Ovary (tissue), 10 donors: ENCODE measurements at places on chromosomes 3 and 15. TPM values are rescaled to one million over a fixed set of nuclear protein-coding genes. Genes with fewer than 3 reads are reported as not detected.

GRCh38 chr3:192122832-192123594 lies 604.3 kb downstream of the FGF12 start:
- no peaks in the 10 kb centered on the region for H3K27me3 ChIP-seq
- no peak overlapping the region for H3K27ac ChIP-seq
- H3K4me1 ChIP-seq, result no peaks in the 10 kb centered on the region
- no peaks in the 10 kb centered on the region for H3K36me3 ChIP-seq
- DNase-seq, result no peak

GRCh38 chr3:59483191-59483590 lies 433.4 kb upstream of the CFAP20DC start:
- no peaks in the 10 kb centered on the region for H3K4me1 ChIP-seq
- no peak overlapping the region for H3K4me3 ChIP-seq

GRCh38 chr3:197495059-197495455 lies 60.7 kb downstream of the BDH1 start:
- no peaks in the 10 kb centered on the region for H3K36me3 ChIP-seq
- H3K4me3 ChIP-seq, result no peak overlapping the region
- H3K4me1 ChIP-seq, result no peaks in the 10 kb centered on the region
- no peak for DNase-seq
- no peak overlapping the region for H3K27ac ChIP-seq
- no peaks in the 10 kb centered on the region for H3K27me3 ChIP-seq

DNA sequence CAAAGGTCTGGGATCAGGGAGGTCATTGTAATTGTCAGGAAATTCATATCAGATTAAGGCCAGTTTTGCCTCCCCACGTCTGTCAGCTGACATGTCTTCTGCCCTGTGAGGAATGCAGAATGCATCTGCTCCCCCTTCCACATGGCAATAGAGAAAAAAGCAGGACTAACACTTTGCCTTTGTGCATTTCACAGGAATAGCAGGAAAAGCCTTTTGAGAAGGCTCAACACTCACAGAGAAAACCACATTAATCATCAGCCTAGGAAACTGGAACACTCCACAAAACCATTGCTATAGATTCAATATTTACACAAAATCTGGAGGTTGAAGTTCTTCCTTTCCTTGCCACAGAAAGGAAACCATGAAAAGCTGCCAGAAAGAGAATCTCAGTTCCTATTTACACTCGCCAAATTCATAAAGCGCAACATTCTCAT lies 165.2 kb upstream of the HES1 start:
- no peak overlapping the region for H3K4me3 ChIP-seq
- no peaks in the 10 kb centered on the region for H3K36me3 ChIP-seq
- H3K4me1 ChIP-seq, result no peaks in the 10 kb centered on the region
- DNase-seq, result no peak

- H3K4me3 ChIP-seq, result no peak overlapping the region
- no peaks in the 10 kb centered on the region for H3K27me3 ChIP-seq
- no peaks in the 10 kb centered on the region for H3K36me3 ChIP-seq
- H3K27ac ChIP-seq, result no peak overlapping the region
- no peak for DNase-seq
- no peaks in the 10 kb centered on the region for H3K4me1 ChIP-seq
Observed at GRCh38 chr3:186400662-186401061, 38.6 kb upstream of the DGKG start.

GRCh38 chr3:55605443-55606236 lies 118.5 kb upstream of the WNT5A start:
- no peak overlapping the region for H3K27ac ChIP-seq
- no peaks in the 10 kb centered on the region for H3K36me3 ChIP-seq
- H3K4me1 ChIP-seq, result peaks cover 2% of the 10 kb centered on the region
- no peak overlapping the region for H3K4me3 ChIP-seq
- no peaks in the 10 kb centered on the region for H3K27me3 ChIP-seq

DNA sequence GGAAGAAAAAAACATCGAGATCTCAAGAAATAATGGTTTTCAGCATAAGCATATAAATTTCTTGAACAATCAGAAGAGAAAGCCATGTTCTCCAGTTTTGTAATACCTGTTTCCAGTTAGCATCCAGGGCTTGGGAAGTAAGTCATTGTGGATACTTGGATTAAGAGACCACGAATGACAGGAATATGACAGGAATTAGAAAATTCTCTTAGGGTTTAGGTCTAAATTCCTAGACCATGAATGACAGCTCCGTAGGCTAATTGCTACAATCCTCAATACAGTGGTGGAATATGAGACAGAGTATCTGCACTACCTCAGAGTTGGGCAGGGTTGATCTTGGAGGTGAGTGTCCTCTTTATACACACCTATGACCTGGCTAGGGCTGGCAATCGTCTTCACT lies 517.5 kb downstream of the NTRK3 start:
- DNase-seq, result no peak
- no peaks in the 10 kb centered on the region for H3K36me3 ChIP-seq
- no peak overlapping the region for H3K4me3 ChIP-seq
- H3K4me1 ChIP-seq, result no peaks in the 10 kb centered on the region
- no peak overlapping the region for H3K27ac ChIP-seq

- no peak overlapping the region for H3K27ac ChIP-seq
- no peaks in the 10 kb centered on the region for H3K36me3 ChIP-seq
- H3K27me3 ChIP-seq, result peaks cover 3% of the 10 kb centered on the region
- no peak for DNase-seq
- H3K4me3 ChIP-seq, result no peak overlapping the region
- no peaks in the 10 kb centered on the region for H3K4me1 ChIP-seq
Observed at GRCh38 chr15:51642696-51643095, 20.1 kb upstream of the DMXL2 start.

DNA sequence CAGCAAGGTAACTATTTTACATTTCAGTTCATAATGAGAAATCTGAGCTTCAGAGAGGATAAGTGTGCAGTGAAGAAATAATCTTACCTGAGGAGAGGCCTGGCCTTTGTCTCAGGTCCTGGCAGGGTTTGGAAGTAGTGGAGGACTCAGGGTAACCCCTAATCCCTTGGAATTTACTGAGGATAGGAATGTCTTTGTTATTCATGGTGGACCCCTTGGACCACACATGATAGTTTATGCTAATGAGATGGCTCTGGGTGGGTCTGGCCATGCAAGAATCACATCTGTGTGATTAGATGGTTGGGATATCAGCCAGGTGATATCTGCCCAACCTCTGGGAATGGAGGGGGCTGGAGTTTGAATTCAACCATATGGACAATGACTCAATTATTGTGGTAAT lies 65.0 kb upstream of the DAZL start:
- H3K4me1 ChIP-seq, result no peaks in the 10 kb centered on the region
- no peaks in the 10 kb centered on the region for H3K36me3 ChIP-seq
- no peak overlapping the region for H3K4me3 ChIP-seq
- no peak overlapping the region for H3K27ac ChIP-seq
- no peak for DNase-seq
- no peaks in the 10 kb centered on the region for H3K27me3 ChIP-seq

- no peaks in the 10 kb centered on the region for H3K4me1 ChIP-seq
- no peak overlapping the region for H3K4me3 ChIP-seq
- H3K36me3 ChIP-seq, result no peaks in the 10 kb centered on the region
Observed at GRCh38 chr3:159253860-159254259, 452.0 kb downstream of the MFSD1 start.

DNA sequence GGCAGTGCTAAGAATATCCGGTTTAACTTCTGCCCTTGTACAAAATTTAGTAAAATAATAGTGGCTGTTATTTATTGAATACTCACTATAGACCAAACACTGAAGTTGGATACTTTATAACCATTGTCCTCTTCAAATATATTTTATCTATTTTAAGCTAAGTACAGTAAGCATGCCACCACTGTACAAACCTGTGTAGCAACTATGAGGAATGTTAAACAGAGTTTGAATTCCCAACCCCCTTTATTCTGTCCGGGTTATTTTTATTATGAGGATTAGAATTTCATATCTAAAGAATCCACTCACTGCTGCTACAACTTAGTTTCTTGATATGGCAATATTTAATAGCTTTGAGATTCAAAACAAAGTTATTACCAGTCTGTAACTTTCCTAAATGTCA lies 203.5 kb upstream of the RBMS3 start:
- no peaks in the 10 kb centered on the region for H3K27me3 ChIP-seq
- no peak overlapping the region for H3K4me3 ChIP-seq
- DNase-seq, result no peak
- H3K27ac ChIP-seq, result no peak overlapping the region

DNA sequence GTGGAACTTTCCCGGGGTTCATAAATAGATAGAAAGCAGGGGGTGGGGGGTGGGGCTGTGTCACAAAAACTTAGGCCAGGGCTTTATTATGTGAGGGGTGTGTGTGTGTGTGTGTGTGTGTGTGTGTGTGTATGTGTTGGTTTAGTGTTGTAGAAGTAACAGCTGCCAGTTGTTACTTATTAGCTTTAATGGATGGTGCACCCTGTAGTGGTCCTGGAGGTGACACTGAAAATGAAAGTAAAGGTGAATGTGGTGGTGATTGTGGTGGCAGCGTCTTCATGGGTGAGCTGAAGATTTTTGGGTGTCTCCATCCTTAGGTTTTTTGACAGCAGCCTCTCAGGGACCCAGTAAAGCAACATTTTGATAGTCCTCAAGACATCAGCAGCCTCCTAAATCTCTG lies 449.9 kb downstream of the PDCD6IP start:
- no peak for DNase-seq
- H3K27ac ChIP-seq, result no peak overlapping the region
- H3K27me3 ChIP-seq, result no peaks in the 10 kb centered on the region
- H3K4me3 ChIP-seq, result no peak overlapping the region
- H3K36me3 ChIP-seq, result no peaks in the 10 kb centered on the region
- H3K4me1 ChIP-seq, result no peaks in the 10 kb centered on the region

DNA sequence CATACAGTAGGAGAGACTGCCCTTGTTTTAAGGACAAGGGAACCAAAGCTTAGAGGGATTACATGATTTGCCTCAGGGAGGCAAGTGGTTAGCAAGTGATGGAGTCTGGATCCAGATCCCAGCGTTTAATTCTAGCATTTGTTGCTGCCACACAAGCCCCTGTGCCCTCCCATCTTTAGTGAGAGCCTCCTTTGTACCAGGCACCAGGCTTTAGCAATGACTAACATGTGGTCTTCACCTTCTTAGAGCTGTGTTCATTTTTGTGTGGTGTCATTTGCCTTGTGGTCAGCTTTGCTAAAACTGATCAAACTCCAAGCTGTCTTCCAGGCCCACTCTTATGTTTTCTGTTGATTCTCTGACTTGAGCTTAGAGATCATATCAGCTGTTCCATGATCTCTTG lies 290.5 kb downstream of the RPLP1 start:
- H3K27ac ChIP-seq, result no peak overlapping the region
- no peaks in the 10 kb centered on the region for H3K4me1 ChIP-seq
- H3K36me3 ChIP-seq, result no peaks in the 10 kb centered on the region
- no peak overlapping the region for H3K4me3 ChIP-seq

DNA sequence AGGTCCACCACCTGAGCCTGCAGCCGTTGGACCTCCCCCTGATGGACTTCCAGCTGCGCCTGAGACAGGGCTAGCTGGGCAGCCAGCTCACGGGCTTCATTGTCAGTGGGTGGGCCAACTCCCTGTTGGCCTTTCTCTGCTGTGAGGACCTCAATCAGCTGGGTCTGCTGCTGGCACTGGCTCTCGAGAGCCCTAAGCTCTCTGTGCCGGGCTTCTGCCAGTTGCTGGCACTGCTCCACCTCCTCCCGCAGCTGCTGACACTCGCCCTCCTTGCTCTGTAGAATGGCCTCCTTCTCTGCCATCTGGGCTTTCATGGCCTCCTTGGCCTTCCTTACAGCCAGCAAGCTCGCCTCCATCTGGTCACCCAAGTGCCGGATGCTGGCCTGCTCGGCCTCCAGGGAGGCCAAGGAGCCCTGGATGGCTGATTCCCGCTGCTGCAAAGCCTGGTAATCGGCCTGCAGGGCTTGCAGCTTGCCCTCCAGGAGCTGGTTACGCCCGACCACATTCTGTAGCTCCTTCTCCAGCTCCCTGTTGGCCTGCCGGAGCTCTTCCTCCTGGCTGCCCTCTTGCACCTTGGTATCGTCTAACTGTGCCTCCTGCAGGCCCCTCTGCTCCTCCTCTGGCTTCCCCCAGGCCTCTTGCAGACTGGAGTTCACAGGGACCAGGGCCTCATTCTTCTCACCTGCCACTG lies 23.8 kb downstream of the CXCR6 start:
- no peak overlapping the region for H3K27ac ChIP-seq
- no peaks in the 10 kb centered on the region for H3K36me3 ChIP-seq
- no peak overlapping the region for H3K4me3 ChIP-seq

GRCh38 chr15:95624616-95625361 lies 705.7 kb upstream of the NR2F2 start:
- no peaks in the 10 kb centered on the region for H3K4me1 ChIP-seq
- no peak overlapping the region for H3K4me3 ChIP-seq
- no peak for DNase-seq

DNA sequence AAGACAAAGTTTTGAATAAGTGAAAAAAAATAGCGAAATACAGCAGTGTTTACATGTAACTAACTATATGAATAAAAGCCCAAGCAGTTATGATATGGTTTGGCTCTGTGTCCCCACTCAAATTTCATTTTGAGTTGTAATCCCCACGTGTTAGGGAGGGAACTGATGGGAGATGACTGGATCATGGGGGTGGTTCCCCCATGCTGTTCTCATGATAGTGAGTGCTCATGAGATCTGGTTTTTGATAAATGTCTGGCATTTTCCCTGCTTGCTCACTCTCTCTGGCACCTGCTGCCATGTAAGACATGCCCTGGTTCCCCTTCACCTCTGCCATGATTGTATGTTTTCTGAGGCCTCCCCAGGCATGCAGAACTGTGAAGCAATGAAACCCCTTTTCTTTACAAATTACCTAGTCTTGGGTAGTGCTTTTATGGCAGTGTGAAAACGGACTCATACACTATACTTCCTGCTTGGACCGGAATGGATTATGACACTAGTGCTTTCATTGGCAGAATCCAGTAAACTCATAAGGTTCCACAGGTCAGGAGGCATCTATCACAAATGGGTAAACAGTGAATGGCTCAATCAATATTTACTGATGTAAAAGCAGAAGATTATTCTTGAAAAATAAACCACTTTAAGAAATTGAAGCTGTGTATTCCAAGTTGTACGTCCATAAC lies 192.1 kb downstream of the CBLB start:
- H3K27ac ChIP-seq, result no peak overlapping the region
- no peak overlapping the region for H3K4me3 ChIP-seq
- DNase-seq, result no peak
- H3K27me3 ChIP-seq, result no peaks in the 10 kb centered on the region

DNA sequence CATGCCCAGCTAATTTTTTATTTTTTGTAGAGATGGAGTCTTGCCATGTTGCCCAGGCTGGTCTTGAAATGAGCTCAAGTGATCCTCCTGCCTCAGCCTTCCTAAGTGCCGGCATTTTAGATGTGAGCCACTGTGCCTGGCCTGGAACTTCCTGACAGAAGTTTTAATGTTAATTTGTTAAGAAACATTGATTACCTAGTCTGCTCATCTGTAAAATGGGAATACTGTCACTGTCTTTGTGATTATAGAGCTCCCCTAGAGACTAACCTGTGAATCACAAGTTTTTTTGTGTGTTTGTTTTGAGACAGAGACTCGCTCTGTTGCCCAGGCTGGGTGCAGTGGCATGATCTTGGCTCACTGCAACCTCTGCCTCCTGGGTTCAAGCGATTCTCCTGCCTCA lies 4.3 kb upstream of the EIF3J start:
- H3K4me3 ChIP-seq, result no peak overlapping the region
- no peaks in the 10 kb centered on the region for H3K27me3 ChIP-seq
- no peaks in the 10 kb centered on the region for H3K36me3 ChIP-seq
- DNase-seq, result no peak

- no peak overlapping the region for H3K4me3 ChIP-seq
Observed at GRCh38 chr3:130783629-130784028, 37.0 kb upstream of the PIK3R4 start.

TIMP4 gene
- total RNA-seq, result 5.2 TPM

EFCAB12 gene
- 1.7 TPM for total RNA-seq

ERICH6 gene
- 0.51 TPM for total RNA-seq

CORO2B gene
- total RNA-seq, result 7.5 TPM

FSTL1 gene
- total RNA-seq, result 278 TPM

PPARG gene
- total RNA-seq, result 29.6 TPM

SPSB4 gene
- total RNA-seq, result not detected

SUCNR1 gene
- total RNA-seq, result 0.05 TPM

PEX5L gene
- 5.7 TPM for total RNA-seq
